ENCODE measurements at places on chromosomes 2 and 18.

DNA sequence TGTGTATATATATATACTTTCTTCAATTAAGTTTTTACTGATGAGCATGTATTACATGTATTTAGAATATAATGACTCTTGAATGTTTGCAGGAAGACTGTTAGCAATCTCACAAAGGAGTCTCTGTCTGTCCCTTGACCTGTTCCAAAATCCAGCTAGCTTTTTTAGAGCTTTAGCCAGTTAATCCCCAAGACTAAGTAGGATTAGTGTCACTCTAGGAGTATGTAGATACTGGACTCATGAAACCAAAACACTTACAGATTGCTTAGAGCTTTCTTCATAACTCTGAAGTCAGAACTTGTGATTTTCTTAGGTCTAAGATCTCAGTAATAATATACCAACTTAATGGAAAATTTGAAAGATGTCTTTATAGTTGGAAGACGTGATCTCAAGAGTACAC, 2.2 kb downstream of the UBXN4 start:
- DNase-seq = no peak

- DNase-seq = no peak
These were observed 12.5 kb downstream of the GRP start for GRCh38 chr18:59232309-59233016.

DNA sequence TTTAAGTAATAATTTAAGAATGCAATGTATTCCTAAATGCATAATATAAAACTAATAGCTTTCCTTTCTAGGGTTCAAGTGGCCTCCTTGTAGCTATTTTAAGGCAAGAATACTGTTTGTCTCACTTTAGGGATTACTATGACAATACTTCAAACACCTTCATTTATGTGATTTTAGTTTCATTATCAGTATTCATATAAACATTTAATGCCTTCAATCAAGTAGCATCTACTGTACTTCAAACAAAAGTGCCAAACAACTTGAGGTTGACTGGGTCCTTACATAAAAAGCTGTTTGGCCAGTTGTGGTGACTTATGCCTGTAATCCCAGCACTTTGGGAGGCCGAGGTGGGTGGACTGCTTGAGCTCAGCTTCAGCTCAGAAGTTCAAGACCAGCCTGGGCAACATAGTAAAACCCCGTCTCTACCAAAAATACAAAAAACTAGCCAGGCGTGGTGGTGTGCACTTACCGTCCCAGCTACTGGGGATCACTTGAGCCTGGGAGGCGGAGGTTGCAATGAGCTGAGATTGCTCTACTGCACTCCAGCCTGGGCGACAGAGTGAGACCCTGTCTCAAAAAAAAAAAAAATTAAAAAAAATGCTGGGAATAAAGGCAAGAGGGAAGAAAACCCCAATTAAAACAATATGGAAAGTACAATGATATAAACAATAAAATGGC, 9.3 kb downstream of the MEX3C start:
- DNase-seq = no peak

DNA sequence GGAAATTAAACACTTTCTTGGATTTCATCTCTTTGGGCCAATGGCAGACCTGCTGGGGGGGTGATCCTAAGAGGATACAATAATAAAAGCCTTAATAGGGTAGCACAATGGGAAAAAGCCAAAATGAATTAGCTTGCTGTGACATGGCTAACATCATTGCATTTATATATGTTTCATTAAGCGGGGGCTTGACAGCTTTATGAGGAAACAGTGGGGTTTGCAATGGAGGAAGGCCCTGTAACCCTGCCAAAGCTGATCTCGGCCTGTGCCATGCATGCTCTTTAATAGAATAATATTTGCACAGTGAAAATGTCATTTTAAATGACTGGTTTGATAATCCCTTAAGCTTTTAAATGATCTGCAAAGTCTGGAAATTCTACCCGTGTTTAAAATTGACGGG, 291.5 kb downstream of the SLC4A3 start:
- no peak for DNase-seq

DNA sequence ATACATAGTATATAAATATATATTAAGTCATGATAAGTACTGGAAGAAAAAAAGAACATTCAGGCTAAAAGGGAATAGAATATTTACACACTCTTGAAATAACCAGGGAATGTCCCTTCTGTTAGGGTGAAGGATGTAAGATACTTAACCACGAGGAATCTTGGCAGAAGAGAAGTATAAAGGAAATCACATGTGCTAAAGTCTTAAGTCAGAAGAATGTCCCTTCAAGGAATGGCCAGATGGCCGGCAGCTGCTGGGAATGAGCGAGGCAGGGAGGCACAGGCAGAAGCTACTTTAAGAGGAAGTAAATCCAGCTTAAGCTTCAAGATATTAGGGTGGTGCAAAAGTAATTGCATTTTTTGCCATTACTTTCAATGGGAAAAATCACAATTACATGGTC, 5.5 kb downstream of the CCDC102B start:
- DNase-seq = no peak

DNA sequence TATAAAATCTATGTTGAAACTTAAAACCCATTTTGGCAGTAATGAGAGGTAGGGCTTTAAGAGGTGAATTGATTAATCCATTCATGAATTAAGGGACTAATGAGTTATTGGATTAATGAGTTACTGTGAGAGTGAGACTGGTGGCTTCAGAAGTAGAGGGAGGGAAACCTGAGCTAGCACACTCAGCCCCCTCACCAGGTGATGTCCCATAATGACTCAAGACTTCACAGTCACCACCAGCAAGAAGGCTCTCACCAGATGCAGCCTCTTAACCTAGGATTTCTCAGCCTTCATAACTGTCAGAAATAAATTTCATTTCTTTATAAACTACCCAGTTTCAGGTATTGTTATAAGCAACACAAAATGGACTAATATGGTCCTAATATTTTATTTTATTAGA, 621.7 kb upstream of the ACVR2A start:
- no peak for DNase-seq

DNA sequence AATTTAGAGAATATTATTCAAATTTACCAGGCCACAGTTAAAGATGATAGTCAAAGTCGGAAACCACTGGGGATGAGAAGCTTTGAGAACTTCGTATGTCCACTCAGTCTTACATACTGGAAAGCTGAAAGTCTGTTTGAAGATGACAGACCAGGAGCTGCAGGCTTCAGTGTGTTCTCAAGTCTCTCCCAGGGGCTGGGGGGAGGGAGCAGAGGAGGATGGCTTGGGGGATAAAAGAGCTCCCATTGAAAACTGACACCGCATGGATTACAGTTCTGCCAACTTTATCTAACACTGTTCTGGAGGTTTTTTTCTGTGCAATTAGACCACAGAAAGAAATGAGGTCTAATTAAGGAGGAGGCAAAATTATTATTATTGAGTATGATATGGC, 170.5 kb upstream of the ALKAL2 start:
- peak; percentile 25 for DNase-seq

- DNase-seq = peak; percentile 32
These were observed 1.1 kb downstream of the MYCN start for GRCh38 chr2:15941481-15941850.

GRCh38 chr2:231415029-231415428, 19.5 kb downstream of the B3GNT7 start:
- DNase-seq = no peak

DNA sequence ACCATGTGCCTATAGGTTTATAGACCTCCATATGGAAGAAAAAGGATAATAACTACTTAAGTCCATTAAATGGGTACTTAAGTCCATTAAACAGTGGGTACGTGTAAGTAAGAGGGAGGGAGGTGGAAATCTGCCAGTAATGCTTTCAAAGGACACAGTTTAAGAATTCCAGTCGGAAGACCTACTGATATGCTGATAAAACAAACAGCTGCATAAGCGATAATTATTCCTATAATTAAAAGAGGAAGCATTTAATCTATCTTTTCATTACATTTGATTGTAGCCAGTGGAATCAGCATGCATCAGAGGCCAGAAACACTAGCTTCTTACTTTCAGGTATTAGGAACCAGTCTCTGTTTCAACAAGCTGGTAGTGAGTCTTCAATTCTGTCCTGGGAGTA, 96.4 kb upstream of the DDX18 start:
- DNase-seq = no peak

- DNase-seq = no peak
These were observed 67.4 kb upstream of the PNPT1 start for GRCh38 chr2:55761024-55761423.

DNA sequence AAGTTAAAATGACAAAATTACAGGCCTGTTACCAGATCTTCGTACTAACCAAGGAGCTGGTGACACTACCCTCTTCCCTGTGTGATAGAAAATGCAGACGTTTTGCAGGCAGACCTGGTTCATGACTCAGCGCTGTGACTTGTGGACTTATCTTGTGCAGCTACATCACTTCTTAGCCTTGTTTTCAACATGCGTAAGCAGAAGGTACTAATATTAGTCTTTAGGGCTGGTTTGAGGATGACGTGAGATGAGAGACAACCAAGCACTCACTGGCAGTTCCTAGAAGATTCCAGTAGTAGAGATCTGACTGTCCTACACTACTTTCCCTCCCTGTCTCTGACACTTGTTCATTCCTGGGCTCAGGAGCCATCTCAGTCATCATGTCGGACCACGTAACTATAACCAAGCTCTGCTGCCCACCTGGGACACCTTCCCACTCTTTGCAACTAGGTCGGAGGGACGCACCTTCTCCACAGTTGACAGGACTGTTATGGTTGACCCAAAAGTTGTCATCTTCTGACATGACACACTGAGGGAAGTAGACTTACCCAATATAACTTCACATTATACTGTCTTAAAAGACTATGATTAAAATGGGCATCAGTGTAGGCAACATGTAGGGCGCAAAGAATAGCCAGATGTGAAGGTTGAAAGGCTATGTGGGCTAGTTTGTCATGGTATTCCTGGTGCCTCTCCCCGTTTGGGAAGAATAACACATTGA, 64.8 kb downstream of the TNFRSF11A start:
- no peak for DNase-seq

DNA sequence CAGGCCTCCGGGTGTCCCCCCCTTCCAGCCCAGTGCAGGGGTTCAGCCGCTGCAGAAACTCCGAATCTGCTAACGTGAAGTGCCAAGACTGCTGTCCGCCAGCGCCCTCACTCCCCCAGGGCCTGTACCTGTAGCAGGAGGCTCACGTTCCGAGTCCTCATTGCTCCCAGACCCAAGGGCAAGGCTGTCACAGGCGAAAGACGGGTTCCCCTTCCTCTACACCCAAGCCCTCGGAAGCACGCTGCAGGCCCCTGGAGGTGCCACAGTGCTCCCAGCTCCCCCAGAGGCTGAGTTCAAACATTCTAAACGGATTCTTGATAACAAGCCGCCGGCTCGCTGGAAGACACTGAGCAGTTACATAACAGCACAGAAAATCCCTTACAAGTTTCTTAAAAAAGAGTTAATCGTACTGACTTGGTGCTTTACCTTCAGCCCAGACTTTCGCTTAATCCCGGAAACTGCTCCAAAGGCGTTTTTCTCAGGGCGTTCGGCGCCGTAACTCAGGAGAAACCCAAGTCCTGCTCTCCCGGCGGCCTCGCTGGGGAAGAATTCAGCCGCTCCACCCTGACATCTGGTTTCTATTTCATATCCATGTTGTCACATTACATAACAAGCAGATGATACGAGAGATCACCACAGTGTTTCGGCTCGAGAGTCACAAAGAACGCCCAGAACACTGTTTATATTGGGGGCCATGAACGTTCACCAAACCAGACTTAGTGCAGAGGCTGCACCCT, 92.0 kb downstream of the HDAC4 start:
- no peak for DNase-seq

DNA sequence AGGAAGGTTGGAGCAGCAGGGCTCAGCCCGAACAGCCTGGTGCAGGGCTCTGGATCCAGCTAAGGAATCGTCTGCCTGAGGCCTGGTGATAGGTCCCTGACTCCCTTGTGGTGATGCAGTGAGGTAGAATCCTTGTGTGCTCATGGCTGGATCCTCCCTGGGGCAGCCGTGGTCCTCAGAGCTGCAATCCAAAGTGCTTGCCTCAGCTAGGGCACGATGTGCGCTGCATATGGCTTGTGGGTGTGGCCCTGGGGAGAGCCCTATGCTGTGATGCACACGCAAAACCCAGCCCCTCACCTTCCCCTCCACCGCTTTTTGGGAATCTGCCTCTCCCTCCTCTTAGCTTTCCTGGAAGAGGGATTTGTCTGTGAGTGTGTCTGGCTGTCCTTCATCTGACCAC, 142.2 kb downstream of the DYSF start:
- no peak for DNase-seq

GRCh38 chr18:69636529-69637301, 236.0 kb downstream of the DOK6 start:
- DNase-seq = no peak

DNA sequence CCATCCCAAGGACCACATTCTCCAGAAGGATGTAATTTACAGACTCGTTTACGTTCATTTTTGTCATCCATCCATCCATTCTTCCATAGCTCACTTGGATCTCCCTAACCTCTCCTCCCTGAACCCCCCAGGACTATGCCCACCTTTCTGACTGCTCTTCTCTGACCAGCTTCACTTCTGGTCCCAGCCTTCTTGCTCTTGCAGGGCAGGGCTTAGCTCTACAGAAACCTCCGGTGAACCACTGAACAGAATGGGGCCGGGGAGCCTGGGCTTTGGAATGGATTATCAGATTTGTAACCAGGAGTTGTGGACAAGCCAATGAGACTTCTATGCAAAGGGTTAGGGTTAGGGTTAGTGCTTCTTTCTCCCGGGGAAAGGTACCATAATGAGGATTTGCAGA, 95.0 kb downstream of the TGFA start:
- DNase-seq = no peak

DNA sequence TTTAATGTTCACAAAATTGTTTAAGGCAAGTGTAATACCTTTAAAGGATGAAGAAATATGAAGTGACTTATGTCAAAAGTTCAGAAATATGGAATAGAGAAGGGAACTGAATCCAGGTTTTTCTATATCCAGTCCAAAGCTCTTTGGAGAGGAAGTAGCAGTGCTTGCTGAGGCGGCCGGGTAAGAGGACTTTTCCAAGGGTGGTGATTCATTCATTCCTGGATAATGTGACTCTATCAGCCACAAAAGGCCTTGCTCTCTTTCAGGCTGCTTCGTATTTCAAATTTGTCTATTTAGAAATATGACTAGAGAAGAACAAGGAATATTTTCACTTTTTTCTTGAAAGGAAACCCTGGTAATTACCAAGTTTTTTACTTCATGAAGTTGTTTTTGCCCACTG, 830.1 kb upstream of the ZEB2 start:
- no peak for DNase-seq

GRCh38 chr2:506451-506850, 170.8 kb downstream of the TMEM18 start:
- no peak for DNase-seq

GRCh38 chr18:71209944-71210343, 921.1 kb downstream of the SOCS6 start:
- DNase-seq = no peak

- DNase-seq = no peak
These were observed 101.3 kb upstream of the ITGB6 start for GRCh38 chr2:160301420-160301819.

DNA sequence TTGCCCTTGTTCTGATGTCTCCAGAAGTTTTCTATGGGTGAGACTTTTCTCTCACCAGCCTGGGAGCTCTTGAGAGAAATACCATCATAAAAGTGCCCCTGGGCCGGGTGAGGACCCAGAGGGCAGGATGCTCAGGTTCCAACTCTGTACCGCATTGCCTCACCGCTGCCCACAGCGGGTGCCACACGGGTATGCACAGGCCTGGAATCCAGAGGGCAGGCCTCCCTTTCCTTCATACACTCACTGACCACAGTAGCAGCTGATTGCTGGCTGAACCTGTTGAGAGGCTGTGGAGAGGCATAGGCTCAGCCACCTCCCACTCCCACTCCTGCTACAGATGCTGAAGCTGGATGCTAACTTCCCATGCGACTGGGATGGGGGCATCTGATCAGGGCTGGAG, 293.8 kb downstream of the CYP26B1 start:
- DNase-seq = no peak
